ENCODE measurements at places on chromosomes 5 and 9.

- no peak for DNase-seq
Measured at GRCh38 chr9:136656795-136657611, 5.7 kb upstream of the EGFL7 start.

- DNase-seq, result no peak
Measured at GRCh38 chr9:110105107-110105506, 102.9 kb downstream of the C9orf152 start.

- no peak for DNase-seq
Measured at GRCh38 chr5:168073991-168074800, 217.2 kb upstream of the WWC1 start.

DNA sequence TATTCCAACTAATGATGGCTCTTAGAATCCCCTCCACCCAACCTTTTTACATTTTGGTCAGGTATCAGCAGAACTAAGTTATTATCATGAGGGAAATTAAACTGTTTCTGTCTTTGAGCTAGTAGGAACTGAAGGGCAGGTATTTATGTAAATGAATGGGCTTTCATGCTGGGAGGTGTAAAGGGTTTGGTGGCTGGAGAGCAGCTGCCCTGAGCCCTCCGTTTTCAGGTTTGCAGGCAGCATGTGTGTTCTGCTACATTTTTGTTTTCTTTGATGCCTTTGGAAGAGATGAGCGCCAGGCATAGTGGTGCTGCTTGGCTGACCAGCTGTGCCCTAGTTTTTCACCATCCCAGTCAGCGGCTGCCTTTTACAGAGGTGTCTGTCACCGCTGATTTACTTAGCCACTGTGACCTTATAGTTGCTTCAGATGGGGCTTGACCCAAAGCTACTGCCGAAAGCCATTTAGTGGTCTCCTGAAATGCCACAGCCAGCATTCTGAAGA, 231.9 kb downstream of the MAST4 start:
- DNase-seq, result no peak

DNA sequence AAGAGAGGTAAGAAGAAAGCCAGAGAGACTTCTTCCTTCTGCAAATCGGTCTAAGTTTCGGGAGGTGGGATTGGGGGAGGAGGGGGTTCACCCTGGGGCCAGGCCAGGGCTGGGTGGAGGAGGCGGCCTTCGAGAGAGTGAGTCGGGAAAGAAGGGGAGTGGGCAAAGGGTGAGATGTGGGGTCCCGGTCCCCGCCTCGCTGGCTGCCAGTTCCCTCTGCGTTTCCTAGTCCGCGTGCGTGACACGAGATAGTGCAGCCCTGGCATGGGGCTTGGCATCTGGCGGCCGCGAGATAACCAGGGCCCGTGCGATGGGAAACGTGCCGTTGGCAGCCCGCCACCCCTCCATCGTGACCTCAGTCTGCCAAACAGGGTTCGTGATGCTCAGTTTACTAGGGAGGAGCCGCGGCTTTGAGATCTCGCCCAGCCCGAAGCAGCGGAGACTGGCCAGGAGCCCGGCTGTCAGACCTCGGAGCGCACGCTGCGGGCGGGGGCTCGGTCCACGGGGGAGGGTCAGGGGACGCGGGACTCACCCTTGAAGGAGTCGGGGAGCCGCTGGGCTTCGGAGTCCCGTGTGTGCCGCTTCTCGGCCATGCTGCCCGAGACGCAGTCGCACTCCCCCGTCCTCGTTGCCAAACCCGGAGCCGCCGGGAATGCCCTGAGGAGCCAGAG, at the start of gene STOM:
STOM (minus strand) TSS at position 656 of the 671 bp plus-strand sequence; CDS start at position 593, 63 bp downstream.
- peak; percentile 49 for DNase-seq

DNA sequence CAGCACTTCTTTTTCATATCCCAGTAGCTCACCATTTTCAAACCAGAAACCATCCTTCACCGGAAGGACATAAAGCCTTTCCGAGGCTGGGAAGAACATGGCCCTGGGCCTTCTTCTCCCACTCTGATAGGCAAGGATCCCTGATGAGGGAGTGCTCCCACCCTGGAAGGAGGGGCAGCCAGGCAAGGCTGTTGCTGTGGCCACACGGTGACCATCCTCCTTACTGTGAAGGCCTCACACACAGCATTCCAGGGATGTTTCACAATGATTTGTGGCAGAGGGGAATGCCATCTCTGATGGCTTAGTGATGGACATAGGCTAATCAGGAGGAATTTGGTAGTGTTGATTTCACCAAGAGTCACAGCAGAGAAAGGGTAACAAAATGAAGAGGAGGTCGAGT, 130.7 kb downstream of the ADAMTS12 start:
- DNase-seq, result no peak

DNA sequence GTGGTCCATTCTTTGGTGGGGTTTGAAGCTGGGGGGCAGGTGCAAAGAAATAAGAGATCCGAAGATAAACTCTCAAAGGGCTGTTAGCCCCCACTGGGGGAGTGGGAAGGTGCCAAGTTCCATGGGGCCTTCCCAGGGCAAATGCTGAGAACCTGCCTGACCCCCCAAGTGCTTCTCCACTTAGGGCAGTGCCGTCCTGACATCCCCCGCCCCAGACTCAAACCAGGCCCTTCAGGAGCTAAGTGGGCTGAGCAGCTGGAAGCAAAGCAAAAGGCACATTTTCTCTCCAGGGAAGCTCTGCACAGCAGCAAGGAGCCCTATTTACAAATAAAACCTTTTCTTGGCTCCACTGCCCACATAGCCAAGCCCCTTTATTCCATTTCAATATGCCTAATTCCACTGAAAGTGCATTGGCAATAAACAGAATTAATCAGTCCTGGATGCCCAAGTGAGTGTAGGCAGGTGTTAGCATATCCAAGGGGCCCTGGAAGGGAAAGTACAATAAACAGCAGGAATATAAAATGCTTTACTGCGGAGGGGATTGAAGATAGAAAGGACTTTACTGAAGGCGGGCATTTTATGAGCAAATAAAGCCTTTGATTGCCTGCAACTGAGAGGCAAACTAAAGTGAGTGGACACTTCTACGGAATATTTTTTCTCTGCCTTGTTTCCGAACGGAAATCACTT, 44.6 kb downstream of the WHRN start:
- DNase-seq, result no peak

- DNase-seq, result no peak
Measured at GRCh38 chr5:56858777-56859442, 43.6 kb downstream of the MAP3K1 start.

DNA sequence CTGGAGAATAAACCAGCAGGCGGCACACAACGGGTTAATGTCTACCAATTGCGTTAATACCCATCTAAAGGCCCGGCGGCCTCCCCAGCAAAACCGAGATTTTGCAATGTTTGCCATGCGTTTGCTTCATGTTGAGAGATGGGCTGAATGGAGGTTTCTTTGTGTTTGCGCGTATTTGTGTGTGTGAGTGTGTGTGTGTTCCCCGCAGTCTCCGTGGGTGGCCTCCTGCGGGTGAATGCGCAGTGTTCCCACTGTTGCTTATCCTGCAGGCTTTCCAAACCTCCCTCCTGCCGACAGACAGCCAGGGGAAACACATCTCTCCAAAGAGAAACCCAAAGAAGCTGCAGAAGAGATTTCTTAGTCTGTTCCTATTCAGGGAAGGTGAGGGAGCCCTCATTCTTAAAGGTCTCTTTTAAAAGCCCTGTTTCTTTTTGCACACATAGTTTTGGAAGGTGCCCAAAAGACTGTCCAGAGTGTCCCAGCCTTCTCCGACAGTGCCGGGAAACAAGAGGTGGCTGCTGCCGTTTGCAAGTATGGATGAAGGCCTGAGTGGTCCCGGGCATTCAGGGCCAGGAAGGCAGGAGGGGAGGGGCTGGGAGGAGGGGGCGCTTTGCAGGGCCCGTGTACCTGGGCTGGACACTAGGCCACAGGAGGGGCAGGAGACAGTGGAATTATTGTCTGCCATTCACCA, 103.8 kb upstream of the ERCC6L2 start:
- DNase-seq, result no peak

- DNase-seq, result no peak
Measured at GRCh38 chr5:136853971-136854370, 488.6 kb upstream of the TRPC7 start.

- DNase-seq, result no peak
Measured at GRCh38 chr5:17005107-17005828, 69.2 kb upstream of the MYO10 start.

DNA sequence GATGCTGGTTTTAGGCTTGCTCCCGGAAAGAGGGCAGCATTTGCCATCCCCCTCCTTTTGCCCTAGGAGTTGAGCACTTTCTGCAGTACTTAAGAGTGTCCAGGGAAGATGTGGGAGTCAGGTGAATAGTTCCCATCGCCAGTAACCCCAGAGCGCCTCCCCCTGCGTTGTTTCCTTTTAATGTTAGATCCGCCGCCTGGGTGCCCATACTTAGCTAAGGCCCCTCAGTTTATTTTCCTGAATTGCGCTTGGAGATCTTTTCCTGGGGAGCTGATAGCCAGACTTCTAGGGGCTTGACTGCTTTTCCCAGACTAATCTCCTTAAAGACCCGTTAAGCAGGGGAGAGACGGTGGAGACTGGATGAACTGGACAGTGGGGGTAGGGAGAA, 377 bp upstream of the PCDHAC2 start:
- DNase-seq, result no peak

DNA sequence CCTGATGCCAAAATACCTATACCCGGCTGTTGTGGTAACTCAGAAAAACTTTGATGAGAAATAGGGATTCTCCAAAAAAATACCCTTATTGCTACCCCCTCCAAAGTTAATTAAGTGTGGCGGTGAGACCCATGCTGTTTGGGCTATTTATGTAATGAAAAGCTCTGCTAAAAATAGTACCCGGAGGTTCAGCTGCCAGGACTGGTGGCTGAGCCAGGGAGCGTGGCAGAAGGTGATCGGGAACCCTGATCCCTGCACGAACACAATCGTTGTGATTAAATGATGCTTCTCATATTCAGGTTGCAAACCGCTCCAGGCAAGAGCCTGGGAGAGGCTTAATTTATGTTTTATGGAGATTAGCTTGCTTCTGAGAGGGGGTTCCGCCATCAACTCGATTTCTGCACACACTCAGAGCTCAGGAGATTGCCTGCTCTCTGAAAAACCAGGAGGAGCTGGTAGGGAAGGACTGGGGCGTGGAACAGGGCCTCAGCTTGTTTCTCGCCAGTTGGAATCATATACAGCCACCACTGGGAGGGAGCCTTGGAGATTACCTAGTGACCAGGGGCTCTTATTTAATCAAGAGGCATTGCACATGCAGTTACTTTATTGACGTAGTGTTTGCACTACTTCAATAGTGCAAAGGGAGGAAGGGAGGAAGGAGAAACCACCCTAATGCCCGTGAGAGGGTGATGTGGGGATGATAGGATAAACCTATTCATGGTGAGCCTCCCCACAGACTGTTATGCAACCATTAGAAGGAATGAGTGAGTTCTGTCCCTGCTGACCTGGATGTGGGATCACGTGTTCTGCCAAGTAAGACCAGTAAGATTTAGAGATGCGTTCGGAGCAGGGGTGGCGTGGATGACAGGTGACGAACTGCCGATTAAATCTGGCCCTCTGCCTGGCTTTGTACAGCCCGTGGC, 23.4 kb downstream of the HRH2 start:
- no peak for DNase-seq

DNA sequence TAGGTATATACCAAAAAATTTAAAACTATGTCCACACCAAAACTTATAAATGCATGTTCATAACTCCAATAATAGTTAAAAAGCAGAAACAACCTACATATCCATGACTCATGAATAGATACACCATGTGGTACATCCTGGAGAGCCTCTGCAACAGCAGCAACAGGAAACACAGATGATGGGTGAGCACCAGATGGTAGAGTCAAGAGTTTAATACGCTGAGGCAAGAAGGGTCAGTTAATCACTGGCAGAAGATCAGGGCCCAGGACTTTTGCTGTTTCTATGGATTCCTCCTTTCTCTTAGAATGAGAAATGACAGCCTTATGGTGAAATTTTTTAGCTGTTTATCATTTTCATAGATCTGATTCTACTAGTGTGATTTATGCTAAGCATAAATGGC, 351.8 kb upstream of the ADAMTSL1 start:
- DNase-seq, result no peak

DNA sequence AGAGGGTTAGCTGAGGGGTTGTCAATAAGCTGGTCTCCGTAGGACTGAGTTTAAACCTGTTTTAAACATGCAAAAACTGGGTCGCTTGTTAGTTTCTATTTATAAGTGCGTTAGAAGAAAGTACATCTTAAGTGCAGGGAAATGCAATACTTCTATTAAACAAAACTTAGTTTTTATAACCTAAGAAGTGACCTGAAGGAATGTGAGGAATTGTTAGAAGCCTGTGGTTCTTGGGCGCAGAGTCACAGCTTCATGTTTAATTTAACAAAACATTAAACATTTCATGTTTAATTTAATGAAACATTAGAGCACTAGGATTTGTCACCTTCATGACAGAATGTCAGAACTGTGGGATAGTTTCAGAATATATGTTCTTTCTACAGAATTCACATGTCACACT, 469.2 kb upstream of the WWC1 start:
- DNase-seq, result no peak

DNA sequence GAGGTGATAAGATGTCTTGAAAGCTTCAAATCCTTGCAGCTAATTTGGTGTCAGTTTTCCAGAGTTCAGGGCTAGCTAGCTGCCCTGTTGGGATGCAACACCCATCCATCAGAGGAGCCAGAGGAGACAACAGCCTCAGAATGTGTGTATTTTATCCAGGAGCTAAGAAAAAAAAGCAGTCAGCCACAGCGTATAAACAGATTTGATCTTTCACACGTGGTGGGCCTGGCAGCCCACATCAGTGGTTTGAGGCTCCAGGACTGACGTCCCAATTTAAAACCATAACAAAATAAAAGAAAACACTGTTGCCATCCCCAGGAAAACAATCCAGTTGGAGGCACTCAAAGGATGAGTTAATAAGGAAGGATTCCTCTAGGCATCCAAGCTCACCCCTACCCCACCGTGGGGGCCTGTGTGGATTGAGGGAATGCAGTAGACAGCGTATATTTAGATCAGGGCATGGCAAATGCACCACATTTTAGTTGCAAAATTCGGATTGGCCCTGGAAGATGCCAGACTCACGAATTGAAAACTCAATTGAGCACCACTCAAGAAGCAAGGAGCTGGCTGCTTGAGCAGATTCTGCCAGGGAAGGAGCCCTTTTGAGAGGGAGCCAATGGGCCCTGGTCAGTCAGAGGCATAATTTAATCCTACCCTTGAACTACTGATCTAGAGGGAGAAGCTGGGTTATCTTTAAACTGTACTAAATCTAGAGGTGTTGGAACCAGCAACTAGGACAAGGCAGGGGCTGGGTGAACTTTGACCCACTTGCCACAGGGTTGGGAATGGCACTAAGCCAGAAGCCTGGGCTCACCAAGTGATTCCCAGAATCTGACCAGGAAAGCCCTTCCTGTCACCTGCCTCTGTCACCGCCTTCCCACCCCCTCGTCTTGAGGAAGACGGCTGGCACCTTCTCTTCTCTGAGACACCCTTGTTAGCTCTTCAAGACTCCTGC, 17.5 kb downstream of the ADRA1B start:
- DNase-seq, result no peak

GRCh38 chr9:12667892-12668291, 25.3 kb upstream of the TYRP1 start:
- DNase-seq, result no peak

Data from activated T-cell treated with anti-CD3 and anti-CD28 coated beads, Interleukin-2, amount 50 U/mL, for 4 hours (primary cell).